Body of pancreas (tissue), 4 donors: ENCODE measurements at places on chromosomes 6 and 20. TPM values are rescaled to one million over a fixed set of nuclear protein-coding genes. Genes with fewer than 3 reads are reported as not detected.

Gene ZNFX1
- total RNA-seq, result 17.4 TPM

Gene SNHG17
- 42.5 TPM for total RNA-seq

Gene DNAH8
- total RNA-seq, result not detected

Gene GNAS
- total RNA-seq, result 623 TPM

DNA sequence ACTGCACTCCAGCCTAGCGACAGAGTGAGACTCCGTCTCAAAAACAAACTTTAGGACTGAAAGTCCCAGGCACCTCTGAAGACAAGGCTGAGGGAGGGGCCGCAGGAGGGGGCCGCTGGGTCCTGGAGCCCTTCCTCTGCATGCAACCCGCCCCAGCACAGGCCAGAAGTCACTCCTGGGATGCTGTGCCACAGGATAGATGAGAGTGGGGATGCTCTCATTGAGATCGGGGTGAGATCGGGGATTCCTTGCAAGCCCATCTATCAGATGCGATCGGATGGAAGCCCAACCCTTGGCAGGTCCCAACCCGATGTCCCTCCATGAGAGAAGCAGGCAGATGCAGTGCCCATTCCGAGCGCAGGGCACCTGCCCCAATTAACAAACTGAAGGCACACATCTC, 66.5 kb downstream of the WDR27 start:
- DNase-seq, result no peak

DNA sequence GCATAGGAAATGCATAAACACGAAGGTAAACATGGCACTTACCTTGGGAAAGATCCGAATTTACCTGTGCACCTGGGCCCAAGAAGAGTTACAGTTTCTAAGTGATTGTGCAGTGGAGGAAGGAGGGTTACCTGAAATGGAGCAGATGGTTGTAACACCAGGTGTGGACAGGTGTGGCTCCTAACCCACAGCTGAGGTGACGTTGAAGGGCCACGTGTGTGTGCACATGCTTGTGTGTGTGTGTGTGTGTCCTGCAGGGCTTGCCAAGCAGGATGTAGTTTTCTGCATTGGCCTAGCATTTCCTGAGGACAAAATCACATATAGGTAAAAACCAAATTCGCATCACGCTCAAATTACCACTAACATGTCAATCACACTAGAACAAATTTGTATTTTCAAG, 240.8 kb downstream of the ANKRD60 start:
- no peak for DNase-seq

DNA sequence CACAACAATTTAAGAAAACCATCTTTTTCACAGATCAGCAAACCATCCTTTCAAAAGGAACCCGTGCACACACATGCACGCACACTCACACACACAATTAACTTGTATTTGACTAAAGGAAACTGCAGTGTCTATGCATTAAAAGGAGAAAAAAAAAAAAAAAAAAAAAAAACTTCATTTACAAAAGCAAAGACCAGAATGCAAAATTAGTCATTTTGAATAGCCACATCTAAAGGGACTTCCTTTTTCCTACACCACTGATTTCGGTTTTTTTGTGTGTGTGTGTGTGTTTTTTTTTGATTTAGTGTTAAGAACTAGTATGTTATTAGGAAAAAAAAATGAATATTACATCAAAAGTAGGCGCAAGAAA, 6.3 kb downstream of the ZMYND8 start:
- no peak for DNase-seq

GRCh38 chr20:51602131-51602530, 59.6 kb upstream of the NFATC2 start:
- no peak for DNase-seq

DNA sequence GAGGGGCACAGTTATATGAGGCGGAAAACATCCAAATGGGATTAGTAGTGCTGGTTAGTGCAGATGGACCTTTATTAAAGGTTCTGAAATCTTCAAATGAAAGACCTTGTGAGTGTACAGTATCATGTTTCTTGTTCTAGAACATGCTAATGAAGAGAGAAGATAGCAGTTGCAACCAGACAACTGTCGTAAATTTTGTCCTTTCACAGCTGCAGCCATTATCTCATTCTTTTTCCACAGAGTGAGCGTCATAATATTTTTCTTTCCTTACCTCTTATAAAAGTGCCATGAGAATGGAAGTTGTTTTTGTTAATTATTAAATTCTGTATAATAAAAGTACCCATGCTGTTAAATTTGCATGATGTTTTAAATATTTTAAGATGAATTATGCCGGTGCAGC, 4.4 kb upstream of the C6orf163 start:
- DNase-seq, result no peak

GRCh38 chr6:101545191-101545590, 151.7 kb downstream of the GRIK2 start:
- DNase-seq, result no peak

- DNase-seq, result no peak
Observed at GRCh38 chr6:145643760-145644159, 91.6 kb downstream of the EPM2A start.
